ENCODE measurements at places on chromosomes 1 and 21. TPM values are rescaled to one million over a fixed set of nuclear protein-coding genes. Genes with fewer than 3 reads are reported as not detected.

- DNase-seq, result peak; percentile 39
Observed at GRCh38 chr1:242017580-242018233, 18.8 kb upstream of the MAP1LC3C start.

GRCh38 chr21:44527156-44527982 lies 12.6 kb downstream of the KRTAP10-1 start:
- DNase-seq, result no peak

DNA sequence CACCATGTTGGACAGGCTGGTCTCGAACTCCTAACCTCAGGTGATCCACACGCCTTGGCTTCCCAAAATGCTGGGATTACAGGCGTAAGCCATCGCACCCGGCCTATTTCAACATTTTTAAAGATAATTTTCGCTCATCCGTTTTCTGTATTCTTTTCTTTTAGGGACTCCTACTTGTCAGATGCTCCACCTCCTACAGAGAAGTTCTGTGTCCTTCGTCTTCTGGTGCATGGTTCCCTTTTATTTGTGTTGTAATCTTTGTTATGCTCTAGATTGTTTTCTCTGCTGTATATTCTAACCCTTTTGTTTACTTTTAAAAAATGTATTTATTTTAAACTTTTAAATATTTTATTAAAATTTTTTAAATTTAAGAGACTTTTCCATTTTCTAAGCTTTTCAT lies 28.4 kb downstream of the CLDN14 start:
- DNase-seq, result no peak

GRCh38 chr1:208866386-208866955 lies 622.3 kb upstream of the PLXNA2 start:
- no peak for DNase-seq

DNA sequence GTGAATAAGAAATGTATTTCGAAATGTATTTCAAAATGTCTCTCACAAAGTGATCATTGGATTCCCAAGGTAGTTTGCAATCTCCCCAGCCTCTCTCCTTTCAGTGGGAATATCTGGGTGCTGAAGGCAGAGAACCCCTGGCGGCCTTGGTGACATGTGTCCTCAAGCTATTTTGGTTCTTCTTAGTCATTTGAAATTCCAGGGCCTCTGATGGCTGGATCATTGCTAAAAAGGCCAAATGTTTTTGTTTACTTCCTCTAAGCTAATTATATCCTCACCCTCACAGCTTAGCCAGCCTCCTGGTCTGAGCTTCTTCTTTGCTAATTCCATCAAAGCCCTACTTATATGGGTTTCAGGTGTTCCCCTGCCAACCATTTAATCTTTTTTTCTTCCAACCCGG lies 71.2 kb downstream of the LRRC40 start:
- DNase-seq, result no peak

GRCh38 chr1:2466958-2467554 lies 9.0 kb upstream of the PLCH2 start:
- DNase-seq, result peak; percentile 34

- no peak for DNase-seq
Observed at GRCh38 chr1:208190784-208191183, 53.4 kb downstream of the PLXNA2 start.

DNA sequence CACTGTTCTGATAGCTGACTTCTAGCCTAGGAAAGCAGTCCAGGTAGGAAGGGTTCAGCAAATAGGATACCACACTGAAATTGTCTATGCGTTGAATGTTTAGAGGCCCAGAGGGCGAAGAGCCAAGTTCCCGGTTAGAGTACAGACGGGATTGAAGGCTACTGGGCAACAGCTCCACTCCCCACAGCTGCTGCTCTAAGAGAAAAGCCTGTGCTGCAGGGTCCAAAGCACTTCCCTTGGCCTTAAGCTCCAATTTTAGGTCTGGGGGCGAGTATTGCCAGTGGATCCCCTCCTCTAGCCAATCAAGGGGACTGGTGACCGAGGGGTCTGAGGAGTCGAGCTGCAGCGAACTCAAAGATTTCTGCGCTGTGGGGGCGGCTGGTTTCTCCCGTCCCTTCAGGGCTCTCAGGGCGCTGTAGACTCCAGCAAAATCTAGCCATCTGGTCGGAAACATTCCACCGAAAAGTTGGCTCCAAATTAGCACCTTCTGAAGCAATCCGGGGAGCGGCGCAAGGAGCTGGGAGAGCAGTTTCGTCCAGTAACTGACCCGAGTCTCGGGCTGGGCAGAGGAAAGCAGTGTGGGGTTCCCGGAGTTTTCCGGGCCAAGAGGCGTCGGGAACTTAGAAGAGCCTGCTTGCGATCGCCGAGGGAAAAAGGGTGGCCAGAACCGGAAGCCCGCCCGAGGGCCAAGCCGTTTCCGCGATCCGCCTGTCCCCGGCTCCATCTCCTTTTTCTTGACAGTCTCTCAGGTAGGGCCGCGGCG lies 748 bp downstream of the PPP1R15B start:
- peak; percentile 64 for DNase-seq

Gene PTPRC
- total RNA-seq, result 490 TPM

GRCh38 chr1:80064524-80064923 lies 1058.0 kb upstream of the ADGRL4 start:
- DNase-seq, result no peak

GRCh38 chr1:231990388-231990787 lies 363.8 kb downstream of the DISC1 start:
- no peak for DNase-seq

Gene CFHR4
- not detected for total RNA-seq

- DNase-seq, result peak; percentile 18
Observed at GRCh38 chr1:212256369-212256768, 28.8 kb upstream of the PPP2R5A start.

DNA sequence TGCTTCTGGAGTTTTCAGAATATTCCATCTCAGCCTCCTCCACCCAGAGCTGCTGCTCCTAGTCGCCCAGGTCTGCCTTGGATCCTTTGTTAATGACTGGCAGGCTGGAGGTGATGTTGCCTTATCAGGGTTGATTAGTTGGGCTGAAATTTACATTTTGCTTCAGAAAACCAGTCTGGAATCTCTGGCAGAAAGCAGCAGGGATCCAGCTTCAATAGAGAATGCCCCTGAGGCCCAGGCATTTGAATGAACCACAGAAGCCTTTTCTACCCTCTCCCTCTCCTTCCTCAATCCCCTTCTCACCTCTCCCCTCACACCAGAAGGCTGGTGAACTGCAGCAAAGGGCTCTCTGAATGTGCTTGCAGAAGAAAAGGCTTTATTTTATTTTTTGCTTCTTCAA lies 83.2 kb downstream of the PLXNA2 start:
- DNase-seq, result no peak

- no peak for DNase-seq
Observed at GRCh38 chr1:206723462-206723804, 38.7 kb downstream of the MAPKAPK2 start.

Gene OR2T35
- not detected for total RNA-seq

Gene CLDN17
- not detected for total RNA-seq

DNA sequence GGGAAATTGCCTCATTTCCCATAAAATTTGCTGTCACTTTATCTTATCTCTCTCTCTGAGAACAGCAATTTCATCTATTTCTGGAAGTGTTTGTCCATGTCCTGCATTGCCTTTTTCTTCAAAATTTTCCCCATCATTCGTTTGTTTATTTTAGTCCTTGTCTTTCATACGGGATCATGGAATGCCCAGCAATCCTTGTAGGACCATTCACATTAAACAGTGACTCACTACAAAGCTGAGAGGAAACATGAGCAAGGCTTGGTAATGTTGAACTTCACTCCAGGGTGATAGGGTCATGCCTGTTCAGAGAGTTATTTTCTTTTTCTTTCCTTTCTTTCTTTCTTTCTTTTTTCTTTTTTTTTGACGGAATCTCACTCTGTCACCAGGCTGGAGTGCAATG lies 32.2 kb upstream of the HNRNPU start:
- DNase-seq, result no peak

DNA sequence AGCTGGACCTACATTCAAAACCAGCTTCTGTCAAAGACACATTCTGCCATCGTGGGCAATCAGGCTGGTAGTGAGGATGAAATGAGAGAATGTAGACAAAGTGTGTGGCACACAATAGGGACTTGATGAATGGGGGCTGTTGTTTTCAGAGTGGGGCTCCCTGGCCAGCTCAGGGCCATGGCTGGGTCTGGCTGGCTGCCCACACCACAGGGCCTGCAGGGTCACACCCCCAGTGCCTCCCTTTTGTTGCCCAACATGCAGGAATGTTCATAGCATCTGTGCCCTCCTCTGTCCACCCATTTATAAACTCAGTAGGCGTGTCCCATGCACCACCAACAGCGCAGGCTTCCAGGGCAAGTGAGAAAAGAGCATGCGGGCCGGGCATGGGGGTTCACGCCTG lies 20.8 kb upstream of the ECE1 start:
- no peak for DNase-seq

Gene KIAA1614
- 0.02 TPM for total RNA-seq

DNA sequence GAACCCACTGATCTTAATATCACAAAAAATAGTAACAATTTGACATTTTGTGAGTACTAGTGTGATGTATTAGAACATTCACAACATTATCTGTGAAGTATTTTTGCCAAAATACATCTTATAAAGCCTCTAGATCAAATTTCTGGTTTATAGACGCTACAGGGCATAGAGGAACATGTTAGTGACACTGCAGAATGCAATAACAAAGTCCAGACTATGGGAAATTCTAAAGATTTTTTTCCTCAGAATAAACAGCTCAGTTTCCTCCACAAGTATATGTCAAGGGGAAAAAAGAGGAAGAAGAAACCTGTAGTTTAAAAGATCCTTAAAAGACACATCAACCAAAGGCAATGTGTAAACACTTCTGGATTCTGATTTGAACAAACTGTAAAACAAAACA lies 26.4 kb upstream of the MROH9 start:
- DNase-seq, result no peak

- no peak for DNase-seq
Observed at GRCh38 chr1:208535511-208535910, 291.3 kb upstream of the PLXNA2 start.

DNA sequence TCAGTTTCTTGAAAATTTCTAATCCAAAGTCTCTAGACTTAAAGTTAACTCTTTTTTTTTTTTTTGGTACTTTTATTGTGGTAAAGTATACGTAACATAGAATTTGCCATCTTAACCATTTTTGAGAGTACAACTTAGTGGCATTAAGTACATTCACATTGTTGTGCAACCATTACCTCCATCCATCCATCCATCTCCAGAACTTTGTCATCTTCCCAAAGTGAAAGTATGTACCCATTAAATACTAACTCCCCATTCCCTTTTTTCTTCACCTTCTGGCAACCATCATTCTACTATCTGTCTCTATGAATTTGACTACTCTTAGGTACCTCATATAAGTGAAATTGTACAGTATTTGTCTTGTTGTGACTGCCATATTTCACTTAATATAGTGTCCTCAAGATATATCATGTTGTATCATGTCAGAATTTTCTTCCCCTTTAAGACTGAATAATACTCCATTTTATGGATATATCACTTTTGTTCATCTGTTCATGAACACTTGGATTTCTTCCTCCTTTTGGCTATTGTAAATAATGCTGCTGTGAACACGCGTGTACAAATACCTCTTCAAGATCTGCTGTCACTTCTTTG lies 18.4 kb downstream of the RLF start:
- DNase-seq, result no peak

Gene PDC
- not detected for total RNA-seq
